ENCODE measurements at places on chromosomes 2 and 18.

DNA sequence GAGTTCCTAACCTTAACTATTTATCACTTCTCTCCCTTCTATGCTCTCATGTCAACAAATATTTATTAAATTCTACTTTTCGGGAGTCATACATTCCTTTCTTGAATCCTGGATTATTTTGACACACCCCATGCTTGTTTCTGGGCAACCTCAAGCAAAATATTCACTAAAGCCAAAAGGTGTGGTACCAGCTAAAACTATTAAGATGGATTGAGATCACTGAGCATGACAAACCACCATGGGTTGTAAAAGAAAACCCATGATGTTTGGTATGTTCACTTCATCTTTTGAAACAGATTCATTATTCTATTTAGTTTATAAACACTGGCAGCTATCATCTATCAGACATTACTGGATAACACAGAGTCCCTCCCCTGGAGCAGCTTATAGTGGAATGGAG is 32.5 kb downstream of the DPP4 start:
- no peak for DNase-seq

- no peak for DNase-seq
These were observed 90.9 kb downstream of the RNF144A start for GRCh38 chr2:7007846-7008741.

- DNase-seq, result no peak
These were observed 2.8 kb upstream of the CLIP4 start for GRCh38 chr2:29112379-29112778.

DNA sequence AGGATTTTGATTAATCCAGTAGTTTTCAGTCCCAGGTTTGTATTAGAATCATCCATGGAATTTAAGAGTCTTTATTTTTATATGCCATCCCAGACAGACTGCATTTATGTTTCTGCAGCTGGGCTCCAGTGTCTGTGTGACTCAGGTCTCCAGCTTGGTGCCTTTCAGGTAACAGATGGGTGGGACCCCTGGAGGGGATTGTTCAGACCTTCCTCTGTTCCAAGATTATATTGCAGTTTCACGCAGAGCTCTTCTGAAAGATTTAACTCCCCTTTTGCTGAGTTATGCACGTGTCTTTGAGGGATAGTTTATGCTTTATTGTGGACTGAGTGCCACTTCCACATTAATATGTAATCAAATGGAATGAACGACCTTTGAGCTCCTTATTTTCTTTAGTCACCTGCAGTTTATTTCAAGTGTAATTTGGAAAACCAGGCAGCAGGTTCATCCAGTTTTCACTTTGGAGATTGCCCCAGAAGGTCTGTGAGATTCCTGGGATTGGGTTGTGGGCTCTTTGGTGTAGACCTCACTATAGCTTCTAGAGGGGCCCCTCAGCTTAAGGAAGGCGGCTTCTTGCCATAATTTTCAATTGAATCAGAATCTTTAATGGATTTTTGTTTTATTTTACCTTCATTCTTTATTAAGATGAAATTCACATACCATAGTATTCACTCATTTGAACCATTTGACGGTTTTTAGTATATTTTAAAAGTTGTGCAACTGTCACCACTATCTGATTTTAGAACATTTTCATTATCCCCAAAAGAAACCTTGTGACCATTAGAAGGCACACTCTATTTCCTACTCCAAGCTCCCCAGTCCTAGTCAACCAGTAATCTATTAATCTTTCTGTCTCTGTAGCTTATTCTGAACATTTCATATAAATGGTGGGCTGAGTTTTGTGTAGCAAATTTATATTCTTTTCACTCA is 135.0 kb downstream of the WDSUB1 start:
- DNase-seq, result no peak

DNA sequence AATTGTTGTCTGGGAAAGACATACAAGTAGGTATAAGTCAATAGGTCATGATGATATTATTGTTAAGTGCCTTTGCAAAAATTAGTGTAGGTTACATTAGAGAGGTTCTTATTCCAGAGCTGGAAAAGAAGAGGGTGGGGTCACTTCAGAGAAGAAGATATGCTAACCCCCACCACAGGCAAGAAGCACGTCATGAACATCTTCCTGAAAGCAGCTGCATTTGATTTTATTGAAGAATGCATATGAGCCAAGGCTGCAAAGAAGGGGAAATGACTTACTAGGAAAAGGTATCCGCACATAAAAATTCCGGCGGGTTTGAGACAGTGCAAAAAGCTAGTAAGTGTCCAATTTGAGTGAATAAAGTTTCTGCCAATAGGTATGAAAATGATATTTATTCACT is 195.3 kb upstream of the CDH2 start:
- no peak for DNase-seq

DNA sequence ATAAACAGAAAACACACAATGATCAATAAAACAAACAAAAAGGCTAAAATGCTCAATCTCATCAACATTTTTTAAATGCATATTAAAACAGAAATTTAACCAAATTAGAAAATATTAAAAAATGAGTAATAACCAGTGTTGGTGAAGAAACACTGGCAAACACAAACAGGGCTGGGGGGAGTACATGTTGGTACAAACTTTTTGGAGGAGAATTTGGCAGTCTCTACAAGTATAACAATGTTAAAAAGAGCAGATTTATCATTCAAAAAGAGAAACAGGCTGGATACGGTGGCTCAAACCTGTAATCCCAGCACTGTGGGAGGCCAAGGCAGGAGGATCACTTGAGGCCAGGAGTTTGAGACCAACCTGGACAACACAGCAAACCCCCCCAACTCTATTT is 13.9 kb downstream of the MOB1A start:
- DNase-seq, result no peak

- DNase-seq, result no peak
These were observed 318.3 kb upstream of the MYT1L start for GRCh38 chr2:2649109-2650072.

DNA sequence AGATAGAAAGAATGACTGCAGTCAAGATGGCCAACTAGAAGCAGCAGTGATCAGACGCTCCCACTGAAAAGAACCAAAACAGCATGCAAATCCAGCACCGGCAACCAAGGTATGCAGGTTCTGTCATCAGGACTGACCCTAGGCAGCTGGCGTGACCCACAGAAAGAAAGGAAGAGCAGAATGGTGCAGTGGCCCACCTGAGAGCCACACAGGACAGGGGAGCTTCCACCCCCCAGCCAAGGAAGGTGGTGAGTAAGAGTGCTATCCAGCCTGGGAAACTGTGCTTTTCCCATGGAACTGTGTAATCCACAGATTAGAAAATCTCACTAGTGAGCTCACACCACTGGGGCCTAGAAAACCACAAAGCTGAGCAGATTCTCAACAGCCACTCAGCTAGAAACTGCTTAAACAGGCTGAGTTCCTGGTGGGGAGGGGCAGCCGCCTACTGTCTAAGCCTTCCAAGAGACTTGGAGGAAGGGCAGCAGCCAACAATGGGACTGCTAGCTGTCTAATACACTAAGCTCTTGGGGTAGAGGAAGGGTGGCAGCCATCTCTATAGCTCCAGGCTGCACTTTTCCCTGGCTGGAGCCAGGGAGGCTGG is 127.9 kb downstream of the EVA1A start:
- no peak for DNase-seq

DNA sequence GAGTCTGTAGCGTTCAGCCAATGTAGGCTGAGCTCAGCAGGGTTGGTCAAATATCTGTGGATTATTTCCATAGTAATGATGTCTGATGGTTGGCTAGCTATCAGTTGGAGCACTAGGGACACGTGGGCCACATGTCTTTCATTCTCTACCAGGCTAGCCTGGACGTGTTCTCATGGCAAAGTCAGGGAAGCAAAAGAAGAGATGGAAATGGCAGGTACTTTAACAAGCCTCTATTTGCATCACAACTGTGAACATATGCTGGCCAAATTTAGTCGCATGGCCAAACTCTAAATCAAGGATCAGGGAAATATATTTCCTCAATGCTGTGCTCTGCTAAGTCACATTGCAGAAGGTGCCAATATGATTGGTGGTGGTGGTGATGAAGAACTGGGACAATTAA is 371.6 kb upstream of the CHST9 start:
- no peak for DNase-seq

GRCh38 chr2:119756837-119757236 is 2.9 kb upstream of the PTPN4 start:
- peak; percentile 97 for DNase-seq

DNA sequence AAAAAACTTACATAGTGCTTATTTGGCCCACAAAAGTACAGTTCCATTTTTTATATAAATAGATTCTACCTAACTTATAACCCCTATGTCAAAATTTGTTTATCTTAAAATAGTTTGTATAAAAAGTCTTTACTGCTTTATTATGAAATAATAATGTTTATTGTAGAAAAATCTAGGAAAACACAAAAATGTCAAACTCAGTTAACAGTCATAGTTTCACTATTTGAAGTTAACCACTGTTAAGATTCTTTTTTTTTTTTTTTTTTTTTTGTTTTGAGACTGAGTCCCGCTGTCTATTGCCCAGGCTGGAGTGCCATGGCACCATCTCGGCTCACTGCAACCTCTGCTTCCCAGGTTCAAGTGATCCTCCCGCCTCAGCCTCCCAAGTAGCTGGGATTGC is 26.5 kb upstream of the ABI2 start:
- no peak for DNase-seq

DNA sequence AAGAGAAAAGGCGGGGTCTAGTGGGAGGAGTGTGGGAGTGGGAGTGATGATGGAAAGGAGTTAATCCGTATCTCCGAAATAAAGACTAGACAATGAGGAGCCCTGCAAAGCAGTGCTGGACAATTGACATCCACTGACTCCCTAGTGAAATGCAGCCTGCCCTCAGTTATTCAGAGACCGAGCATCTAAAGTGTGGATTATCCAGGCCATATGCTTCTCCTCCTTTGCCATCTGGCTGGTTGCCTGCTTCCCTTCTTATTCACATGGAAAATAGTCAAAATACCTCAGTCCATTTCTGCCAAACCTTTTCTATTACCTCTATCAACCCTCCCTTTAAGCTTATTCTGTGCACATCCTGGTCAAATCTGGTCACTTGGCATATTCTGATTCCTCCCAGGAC is 288.8 kb upstream of the SIX3 start:
- DNase-seq, result peak; percentile 3

DNA sequence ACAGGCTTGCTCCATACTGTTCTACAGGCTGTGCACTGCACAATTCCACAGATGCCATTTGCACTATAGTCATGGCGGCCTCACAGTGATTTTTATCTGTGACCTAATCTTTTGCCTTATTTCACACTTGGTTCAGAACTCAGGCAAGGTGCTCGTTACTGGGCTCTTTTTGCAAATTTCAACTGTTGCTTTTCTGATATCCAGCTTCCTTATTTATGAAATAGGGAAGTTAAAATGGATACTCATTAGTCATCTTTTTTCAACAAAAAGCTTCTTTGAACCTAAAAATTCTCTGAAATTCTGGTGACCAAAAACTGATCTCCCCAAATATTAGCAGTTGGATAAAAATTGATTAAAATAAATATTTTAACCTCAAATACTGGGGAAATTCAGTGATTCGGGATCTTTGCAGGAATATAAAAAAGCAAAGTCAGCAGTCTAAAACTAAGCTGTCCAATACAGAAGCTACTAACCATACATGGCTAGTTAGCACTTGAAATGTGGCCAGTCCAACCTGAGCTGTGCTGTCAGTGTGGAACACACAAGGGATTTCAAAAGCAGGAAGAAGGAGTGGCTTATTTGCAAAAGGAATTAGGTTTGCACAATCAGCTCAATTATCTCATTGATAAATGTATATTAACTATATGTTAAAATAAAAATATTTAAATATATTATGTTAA is 134.4 kb downstream of the COL4A4 start:
- DNase-seq, result no peak

GRCh38 chr2:230942920-230943896 is 18.2 kb upstream of the GPR55 start:
- DNase-seq, result no peak

- no peak for DNase-seq
These were observed 602.4 kb upstream of the RAB6C start for GRCh38 chr2:129377078-129377469.

DNA sequence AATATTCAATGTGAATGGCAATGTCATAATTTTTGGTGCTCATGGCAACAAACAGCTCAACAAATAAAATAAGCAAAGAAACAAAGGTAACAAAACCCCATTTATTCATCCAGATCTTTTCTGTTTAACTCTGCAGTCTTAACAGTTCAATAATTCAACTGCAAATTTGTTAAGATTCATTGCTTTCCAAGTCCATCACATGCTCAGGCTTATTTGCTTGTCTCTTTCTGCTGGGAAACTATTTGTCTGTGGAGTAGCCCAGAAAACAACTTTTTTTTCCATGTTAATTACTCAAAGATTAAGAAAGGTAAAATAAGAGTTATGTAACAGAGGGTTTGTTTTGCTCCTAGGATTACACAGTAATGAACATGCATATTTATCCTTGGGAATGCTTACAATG is 92.6 kb upstream of the PNPT1 start:
- DNase-seq, result no peak

DNA sequence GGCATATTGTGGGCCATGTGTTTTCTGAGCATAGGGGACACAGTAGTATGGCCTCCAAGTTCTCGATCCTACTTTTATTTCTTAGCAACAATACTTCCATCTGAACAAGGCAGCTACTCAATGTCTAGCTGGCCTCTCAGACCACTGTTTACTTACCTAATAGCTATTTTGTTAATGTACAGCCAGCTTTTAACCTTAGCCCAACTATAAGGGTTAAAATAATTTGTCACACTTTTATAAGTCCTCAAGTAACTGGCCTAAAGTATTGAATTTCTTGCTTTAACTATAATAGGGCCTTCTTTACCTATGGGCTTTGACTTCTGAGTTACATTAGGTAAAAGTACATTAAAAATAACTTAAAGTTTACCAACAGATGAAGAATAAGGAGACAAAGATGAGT is 117.4 kb downstream of the GAREM1 start:
- no peak for DNase-seq

GRCh38 chr2:77469106-77469505 is 53.1 kb downstream of the LRRTM4 start:
- no peak for DNase-seq

DNA sequence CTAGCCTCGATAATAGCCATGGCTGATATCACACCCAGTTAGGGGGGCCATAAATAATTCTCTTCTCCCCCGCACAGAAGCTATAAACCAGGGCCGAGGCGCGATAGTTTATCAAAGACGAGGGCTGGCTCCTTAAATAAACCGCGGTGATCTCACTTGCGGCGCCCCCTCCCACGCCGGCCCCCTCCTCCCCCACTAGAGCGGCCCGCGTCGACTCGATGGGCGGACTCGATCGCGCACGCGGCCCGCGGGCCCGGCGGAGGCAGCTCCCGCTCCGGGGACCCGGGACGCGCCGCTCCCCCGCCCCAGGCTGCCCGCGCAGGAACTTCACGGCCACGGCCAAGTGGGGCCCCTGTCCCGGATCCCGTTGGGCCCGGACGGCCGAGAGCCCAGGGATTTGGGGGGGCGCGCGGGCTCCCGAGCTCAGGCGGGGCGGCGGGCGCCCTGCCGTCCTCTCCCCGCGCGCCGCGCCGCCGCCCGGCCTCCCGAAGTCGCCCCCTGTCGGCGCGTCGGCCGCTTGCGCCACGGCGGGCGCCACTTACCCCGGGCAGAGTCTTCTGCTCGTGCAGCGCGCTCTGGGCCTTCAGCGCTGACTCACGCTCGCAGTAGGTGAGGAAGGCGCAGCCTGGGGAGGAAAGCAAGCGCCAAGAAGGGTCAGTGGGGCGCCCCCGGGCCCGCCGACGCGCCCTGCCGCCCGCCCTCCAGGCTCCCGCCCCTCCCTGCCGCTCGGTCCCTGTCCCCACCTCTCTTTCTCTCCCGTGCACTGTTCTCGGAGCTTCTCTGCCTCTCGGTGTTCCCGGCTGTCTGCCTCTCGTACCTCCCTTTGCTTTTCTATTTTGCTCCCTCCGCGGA is 80.4 kb downstream of the CELF4 start:
- peak; percentile 63 for DNase-seq

GRCh38 chr18:54679318-54680149 is 88.5 kb downstream of the DYNAP start:
- no peak for DNase-seq

- DNase-seq, result no peak
These were observed 45.6 kb downstream of the MEX3C start for GRCh38 chr18:51151568-51152511.

Data from MG63 (cell line).